Left colon (tissue), 2 donors: ENCODE measurements at places on chromosomes 2 and 18.

DNA sequence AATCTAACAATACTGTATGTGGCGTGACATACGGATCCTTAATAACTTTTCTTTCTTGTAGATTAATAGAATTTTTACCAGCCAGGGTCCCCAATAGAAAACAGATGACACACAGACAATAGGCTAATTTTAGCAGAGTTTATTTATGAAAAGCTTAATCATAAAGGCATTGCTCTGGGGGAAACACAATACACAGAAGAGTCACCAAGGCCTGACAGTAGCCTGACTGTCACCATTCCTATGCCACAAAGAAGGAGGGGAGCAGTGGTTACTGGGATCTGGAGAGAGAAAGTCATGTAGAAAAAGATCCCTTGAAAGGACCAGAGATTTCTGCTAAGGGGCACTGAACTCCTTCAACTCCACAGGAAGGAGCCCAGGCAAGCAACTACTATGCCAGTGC lies 139.5 kb downstream of the METTL4 start:
- no peak for DNase-seq

DNA sequence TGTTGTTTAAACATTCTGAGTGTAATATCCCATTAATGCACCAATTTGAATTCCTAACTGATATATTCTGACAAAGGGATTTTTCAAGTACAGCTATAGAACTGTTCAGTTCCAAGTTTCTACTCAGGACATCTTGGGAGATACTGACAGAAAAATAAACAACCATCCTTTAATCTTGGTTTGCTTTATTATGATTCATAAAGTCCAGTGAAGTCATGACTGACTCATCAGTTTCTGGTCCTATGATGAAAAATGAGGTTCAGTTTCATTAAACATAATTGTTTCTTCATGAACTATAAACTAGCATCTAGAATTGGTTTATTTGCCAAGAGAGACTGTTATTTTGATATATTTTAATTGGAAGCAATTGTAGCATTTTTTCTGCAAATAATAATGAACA lies 896.2 kb downstream of the CCDC85A start:
- no peak for DNase-seq

- no peak for DNase-seq
These were observed 1338.4 kb upstream of the CHAC2 start for GRCh38 chr2:52429171-52429570.

- DNase-seq: no peak
These were observed 50.2 kb downstream of the EMILIN2 start for GRCh38 chr18:2896990-2897389.

DNA sequence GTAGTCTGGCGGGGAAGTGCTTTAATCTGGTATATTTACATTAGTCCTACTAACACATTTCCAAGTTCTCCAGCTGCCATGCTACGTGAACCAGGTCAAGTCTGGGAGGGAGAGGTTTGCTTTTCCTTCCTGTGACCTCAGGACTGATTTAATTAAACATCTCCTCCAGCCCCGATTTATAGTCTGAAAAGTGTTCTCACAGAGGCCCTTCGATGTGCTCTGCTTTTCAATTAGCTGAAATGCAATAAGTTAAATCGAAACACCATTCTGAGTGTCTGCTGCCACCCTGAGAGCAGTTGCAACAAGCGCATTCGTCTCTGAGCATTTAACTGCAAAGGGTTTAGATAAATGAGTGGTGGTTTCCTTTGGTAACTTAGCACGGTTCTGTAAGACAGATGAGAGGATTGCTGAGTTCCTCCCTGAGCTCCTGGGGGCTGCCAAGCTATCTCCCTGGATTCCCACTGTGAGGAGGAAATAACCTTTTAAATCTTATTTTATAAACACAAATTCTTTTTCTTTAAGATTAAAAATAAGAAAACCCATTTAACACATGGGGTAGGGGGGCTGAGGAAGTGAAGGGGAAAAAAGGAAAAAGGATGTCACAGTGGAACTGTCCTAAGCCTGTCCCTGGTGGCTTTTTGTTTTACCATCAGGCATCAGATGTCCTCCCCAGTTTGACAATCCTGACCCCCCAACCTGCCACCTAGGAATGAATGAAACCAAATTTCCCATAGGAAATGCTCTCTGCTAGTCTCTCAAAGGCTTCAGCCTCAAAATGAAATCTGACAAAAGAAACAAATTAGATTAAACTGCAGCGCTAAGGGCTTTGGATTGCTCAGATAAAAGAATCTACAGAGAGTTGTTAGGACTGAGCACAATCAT lies 56.5 kb upstream of the CREB1 start:
- DNase-seq: no peak

- DNase-seq: no peak
These were observed 160.8 kb upstream of the AGAP1 start for GRCh38 chr2:235333076-235333475.

- DNase-seq: no peak
These were observed 342.6 kb downstream of the DPP10 start for GRCh38 chr2:114784890-114785583.

- no peak for DNase-seq
These were observed 2.4 kb downstream of the PAX8 start for GRCh38 chr2:113276216-113276760.

GRCh38 chr2:134392442-134393074 lies 138.7 kb downstream of the MGAT5 start:
- DNase-seq: no peak

DNA sequence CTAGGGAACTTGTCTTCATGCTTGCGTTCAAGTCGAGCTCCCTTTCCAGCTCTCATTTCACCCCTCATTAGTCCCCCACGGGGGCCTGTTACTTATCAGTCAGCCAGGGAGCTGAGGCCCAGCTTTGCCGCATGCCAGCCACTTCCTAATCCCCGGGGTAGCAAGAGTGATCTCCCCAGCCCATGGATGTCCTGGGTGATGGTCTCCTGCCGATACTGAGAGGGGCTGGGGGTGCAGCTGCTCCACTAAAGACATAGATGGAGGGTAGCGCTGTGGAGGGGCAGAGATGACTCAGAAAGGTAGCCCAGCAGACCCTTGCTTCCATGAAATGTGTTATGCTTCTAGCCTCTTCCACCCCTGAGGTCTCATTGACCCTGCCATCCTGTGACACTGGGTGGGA lies 314.0 kb upstream of the EPAS1 start:
- no peak for DNase-seq

DNA sequence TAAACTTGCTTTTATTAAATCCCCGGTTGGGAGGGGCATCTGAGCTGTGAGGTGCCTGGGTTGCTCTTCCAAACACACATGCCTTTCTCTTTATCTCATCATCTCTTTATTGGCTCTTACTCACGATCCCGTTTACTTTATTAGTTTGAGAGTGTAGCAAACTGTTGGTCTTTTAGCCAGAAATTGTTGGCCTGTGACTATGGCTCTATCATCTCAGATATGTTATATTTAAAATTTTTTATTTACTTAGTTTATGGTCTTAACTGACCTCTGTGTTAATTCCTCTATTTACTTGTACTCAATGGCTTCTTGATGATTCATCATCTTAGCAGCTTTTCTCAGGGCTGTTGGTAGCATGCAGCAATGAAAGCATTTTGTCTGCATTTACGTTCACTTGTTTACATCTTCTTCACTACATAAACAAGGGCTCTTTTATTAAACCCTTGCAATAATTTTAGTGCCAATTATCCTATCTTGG lies 408.4 kb downstream of the HRH4 start:
- no peak for DNase-seq

DNA sequence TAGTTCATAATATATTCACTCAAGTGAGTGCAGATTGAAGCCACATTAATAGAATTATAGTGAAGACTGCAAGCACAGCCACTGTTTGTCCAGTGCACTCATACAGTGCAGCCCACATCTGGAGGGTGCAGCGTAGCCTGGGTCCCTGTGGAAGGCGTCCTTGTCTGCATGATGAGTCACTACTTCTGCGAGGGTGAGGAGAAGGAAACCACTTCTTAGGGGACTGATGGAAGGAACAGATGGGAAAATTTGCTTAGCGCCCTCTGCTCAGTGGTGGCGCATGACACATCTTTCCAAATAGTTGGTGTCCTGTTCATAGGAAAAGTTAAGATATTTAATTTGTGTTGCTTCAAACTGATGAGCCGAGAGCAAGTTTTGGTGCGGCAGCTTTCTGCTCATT lies 330.4 kb upstream of the SMIM21 start:
- DNase-seq: no peak

DNA sequence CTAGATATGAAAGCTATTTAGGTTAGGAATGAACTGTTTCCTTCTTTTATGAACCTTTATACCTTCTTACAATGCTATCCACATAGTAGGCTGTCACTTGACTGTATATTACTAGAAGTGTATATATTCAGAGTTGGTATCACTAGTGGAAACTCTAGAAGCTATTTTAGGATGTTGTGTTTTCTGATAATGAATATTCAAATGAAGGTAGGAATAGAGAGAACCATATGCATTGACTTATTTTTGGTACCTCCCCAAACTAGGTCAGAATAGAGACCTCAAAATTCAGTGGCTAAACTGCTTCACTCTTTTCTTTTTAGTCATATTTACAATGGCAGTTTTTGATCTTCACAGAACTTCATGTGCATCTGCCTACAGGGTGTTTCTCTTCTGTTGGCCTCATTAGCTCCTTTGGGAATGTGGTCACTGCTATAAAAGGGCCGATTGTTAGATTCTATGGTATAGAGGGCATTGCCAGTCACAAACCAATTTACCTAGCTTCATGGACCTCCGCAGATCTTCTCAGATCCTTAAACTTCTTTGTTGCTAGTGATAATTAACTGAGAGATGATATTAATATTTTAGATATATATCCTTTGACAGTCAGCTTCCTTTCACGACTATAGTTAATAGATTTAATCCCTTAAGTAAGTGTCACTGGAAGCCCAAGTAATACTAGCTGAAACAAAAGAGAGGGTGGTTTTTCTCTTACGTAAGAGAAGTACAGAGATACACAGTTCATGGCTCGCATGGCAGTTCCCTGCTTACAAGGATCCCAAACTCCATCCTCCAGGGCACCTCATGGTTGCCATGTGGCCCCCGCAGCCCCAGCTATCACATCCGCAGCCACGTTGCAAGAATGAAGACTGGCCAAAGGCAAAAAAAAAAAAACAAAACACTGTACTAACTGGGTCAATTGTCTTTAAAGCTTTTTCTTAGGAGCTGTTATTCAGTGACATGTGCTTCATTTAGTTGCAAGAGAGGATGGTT lies 61.0 kb downstream of the TSPYL6 start:
- DNase-seq: no peak

DNA sequence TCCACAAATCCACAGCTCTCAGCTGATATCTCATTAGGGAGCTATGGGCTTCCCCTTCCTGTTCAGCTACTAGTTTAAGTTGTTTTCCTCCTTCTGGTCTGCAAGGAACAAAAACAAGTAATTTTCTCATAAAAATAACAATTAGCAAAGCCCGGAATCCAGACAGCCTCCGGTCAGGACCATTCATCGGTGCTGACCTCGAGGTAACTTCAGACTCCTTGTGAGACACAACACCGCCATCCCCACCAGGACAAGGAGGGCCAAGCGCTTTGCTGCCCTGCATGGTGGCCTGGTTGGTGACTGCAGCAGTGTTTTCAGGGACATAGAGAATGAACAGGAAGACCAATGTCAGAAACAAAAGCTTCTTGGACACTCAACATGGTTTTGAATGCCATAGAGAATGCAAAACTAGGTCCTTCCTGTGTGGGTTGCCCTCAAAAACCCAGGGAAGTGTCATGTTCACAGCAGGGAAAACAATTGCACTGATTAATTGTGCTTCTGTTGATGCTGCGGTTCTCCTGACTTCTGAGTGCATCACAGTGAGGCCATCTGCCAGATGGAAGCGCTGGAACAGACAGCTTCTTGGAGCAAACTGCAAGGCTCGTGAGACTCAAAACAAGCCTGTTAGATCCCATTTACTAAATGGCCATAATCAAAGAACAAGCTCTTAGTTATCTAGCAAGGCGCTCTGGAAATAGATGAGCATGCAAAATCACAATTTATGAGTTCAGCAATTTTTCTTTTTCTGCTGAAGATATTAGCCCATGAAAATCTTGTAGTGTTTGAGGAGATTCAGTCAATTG lies 77.1 kb downstream of the HS1BP3 start:
- no peak for DNase-seq

- no peak for DNase-seq
These were observed 521.2 kb upstream of the FANCL start for GRCh38 chr2:58762176-58762781.

DNA sequence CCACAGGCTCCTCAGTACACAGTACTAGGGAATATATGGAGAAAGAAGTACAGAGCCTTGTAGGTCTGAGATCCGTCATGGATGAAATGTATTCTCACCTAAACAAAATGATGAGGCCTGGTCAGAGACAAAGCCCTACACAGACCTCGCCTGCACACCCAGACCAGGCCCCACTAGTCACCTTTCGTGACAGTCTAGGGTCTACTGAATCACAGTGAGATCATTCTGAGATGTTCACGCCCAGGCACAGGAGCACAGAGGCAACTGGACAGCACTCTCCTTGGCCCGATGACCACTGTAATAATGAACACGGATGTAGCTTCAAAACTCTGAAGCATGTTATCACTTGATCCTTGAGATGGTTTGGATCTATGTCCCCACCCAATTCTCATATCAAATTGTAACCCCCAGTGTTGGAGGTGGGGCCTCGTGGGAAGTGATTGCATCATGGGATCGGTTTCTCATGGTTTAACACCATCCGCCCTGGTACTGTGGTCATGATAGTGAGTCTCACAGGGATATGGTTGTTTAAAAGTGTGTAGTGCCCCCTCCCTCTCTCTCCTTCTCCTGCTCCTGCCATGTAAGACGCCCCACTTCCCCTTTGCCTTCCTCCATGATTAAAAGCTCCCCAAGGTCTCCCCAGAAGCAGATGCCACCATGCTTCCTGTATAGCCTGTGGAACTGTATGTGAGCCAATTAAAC lies 15.1 kb downstream of the DOCK10 start:
- DNase-seq: no peak

- DNase-seq: no peak
These were observed 327.1 kb downstream of the EPHA4 start for GRCh38 chr2:221245045-221245444.

DNA sequence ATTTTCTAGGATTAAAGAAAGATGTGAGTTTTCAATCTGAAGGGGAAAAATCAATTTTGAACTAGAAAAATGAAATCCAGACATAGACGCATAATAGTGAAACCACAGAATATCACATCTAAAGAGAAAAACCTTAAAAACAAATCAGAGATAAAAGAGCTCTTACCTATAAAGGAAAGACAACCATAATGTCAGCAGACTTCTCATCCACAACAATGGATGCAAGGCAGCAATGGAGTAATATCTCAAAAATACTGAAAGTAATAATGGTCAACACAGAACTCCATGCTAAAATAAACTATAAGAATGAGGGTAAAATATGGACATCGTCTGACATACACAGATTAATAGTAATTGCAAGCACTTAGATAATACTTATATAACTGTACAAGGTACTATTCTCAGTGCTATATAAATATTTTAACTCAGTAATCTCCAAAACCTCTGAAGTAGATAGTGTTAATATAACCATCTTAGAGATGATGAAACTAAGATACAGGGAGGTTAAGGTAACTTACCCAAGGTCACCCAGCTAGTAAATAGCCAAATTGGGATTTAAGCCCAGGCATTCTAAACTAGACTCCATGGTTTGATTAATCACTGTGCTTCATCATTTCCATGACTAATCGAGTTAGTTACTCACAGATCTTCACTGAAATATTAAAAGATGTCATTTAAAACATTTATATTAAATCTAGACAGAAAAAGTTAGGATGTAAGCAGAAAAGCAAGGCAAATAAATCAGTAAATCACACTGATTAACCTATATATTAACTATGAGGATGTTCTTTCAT lies 89.4 kb upstream of the SPTBN1 start:
- DNase-seq: no peak

- DNase-seq: no peak
These were observed 52.4 kb upstream of the EPHA4 start for GRCh38 chr2:221624475-221624874.
